ENCODE measurements at places on chromosomes 12 and 14. TPM values are rescaled to one million over a fixed set of nuclear protein-coding genes. Genes with fewer than 3 reads are reported as not detected.

- no peak for DNase-seq
Measured at GRCh38 chr12:14836336-14837210, 6.8 kb downstream of the ART4 start.

- peak; percentile 56 for DNase-seq
Measured at GRCh38 chr12:25959071-25959961, 834 bp downstream of the RASSF8 start.

DNA sequence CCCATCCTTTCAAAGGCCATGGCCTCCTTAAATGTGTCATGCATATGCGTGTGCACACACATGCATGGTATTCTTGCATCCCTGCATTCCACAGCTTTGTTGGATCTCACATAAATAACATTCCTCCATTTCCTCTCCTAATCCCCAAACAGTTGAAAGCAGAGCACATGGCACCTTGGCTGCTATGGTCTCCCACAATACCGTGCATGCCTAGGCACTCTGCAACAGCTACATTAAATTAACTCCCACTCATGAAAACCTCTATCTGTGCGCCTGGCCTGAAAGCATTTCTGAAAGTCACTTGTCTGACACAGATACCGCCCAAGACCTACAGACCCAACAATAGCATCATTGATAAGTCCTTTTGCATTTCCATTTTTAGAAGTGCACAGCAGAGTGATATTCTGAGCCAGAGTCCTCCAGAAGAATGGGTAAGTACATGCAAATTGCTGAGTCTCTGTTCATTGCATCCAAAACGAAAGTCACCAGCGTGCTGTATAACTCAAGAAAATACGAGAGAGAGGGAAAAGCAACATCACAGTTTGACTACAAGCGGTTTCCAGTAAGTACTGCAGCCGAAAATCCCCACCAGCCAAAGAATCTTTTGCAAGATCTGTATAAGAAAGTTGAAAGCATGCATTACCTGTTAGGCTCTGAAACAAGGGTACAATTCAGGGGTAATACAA, 436 bp downstream of the ASB2 start:
- no peak for DNase-seq

GRCh38 chr14:101395779-101396178, 165.5 kb upstream of the DIO3 start:
- no peak for DNase-seq

GRCh38 chr12:111099186-111099585, 178.8 kb upstream of the MYL2 start:
- no peak for DNase-seq

DNA sequence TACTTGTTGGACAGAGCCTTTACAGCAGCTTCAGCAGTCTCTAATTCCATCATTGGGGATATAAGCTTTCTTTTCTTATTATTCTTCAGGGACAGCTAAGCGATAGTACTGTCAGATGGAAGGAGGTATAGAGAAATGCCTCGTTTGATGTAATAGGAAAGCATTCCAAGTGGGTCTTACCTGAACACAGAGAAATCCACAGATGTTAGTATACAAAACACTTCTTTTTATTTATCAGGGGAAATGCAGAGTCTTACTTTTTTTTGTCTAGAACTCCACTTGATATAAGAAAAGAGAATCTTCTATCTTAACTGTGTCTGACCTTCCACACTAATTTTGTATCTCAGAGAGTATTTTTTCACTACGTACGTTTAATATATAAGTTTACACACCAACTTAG, 1.9 kb downstream of the SYT1 start:
- DNase-seq: no peak

DNA sequence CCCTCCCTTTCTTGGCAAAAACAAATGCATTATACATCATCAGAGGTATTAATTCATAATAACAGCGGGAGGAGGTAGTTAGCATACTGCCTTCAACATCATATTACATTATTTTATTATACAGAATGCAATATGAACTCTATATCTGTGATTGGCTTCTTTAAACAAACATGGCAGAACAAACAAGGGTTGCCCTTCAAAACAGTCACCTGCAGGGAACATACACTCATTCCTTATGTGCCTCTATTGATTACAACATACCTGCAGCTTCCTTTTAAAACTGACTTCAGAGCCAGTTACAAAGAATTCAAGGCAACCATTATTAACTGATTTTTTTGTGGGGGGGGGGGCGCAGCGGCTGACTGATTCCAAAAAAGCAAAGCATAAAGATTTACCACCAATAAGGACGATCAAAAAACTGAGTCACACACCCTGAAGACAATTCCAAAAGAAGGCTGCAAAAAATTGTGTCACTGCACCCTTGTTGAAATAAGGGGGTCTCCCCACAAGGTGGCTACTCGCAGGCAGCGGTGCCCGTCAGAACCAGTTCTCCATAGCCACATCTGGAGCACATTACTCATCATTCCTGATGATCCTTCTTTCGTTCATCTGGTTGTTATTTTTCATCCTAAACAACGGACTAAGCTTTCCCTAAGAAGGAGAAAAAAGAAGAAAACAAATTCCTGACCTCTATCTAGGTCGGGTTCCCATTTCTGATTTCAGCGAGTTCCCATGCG, 51.8 kb downstream of the SMUG1 start:
- no peak for DNase-seq

DNA sequence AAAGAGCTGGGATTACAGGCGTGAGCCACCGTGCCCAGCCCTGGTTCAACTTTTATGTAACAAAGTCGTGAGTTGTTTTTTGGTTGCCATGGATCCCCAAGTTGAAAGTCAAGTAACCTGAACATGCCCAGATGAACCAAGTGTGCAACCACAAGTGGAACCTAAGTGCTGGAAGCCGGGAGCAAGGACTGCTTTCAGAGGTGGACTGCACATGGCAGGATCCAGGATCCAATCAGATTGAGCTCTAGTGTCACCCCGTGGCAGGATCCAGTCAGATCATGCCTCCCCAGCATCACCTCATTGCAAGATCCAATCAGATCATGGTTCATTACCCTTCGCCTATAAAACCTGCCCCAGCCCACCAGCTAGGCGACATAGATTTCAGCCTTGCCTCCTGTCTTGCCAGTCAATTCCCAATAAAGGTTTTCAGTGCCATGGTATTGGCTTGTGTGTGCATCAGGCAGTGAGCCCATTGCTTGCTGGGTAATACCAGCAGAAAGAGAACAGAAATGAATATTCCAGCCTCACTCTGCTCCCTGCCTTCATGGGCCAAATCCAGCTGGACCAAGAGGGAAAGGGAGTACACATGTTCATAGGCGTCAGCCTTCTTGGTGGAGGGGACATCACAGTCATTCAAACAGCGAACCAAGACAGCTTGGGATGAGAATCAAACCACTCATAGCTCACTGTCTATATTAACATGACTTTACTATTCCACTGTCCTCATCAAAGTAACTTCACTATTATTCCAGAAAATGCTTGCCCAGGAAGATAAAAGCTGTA, 43.6 kb upstream of the VASH1 start:
- DNase-seq: no peak

GRCh38 chr14:38040411-38040810, 167.3 kb upstream of the SSTR1 start:
- no peak for DNase-seq

GRCh38 chr14:48925184-48925583, 661.0 kb downstream of the RPS29 start:
- no peak for DNase-seq

DNA sequence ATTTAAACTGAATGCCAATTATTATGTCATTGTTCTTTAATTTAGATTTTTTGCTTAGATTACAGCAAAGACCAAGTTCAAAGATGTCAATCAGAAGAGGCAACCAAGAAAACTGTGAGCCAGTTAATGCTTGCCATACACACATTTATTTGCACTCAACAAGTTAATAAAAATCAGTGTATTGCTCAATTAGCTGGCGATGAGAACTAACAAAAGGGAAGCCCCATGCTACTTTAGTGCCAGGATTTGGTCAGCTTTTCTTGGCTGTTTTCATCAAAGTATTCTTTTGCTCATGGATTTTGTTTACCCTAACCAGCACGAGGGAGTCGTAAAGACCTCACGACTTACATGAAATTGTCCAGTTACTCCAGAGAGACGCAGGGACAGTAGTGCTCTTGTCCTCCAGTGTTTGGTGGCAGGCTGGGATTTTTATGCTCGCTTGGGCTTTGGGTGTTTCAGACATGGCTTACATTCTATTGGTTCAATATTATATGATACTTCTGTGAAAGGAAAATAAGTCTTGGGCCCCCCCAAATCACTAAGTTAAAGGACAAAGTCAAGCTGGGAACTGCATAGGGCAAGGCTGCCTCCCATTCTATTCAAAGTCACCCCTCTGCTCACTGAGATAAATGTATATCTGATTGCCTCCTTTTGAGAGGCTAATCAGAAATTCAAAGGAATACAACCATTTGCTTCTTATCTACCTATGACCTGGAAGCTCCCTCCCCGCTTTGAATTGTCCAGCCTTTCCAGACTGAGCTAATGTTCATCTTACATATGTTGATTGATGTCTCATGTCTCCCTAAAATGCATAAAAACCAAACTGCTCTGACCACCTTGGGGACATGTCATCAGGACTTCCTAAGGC, 7.4 kb upstream of the B4GALNT1 start:
- no peak for DNase-seq

GRCh38 chr12:71477609-71478008, 38.0 kb downstream of the LGR5 start:
- no peak for DNase-seq

DNA sequence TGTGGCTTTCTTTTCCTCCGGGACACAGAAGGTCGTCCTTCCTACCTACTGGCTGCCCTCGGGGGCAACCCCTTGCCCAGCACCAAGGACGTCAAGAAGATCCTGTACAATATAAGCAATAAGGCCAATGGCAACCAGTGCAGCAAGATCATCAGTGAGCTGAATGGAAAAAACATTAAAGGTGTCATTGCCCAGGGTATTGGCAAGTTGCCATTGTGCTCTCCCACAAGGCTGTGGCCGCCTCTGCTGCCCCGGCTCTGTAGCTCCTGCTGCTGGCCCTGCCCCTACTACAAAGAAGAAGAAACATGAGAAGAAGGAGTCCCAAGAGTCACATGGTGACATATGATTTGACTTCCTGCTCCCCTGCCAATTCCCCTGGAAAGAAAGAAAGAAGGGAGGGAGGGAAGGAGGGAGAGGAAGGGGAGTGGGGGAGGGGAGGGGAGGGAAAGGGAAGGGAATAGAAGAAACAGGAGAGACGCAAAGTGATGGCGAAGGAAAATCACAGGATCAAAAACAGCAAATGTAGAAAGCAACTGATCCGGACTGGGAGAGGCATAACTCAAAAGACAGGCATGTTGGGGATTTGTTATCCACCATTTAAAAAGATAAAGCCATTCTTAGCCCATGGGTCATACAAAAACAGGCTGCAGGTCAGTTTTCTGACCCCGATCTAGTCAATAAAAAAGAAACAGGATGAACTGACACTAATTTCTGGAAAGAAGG, 61.3 kb upstream of the RESF1 start:
- no peak for DNase-seq

GRCh38 chr12:77720258-77720657, 110.4 kb upstream of the NAV3 start:
- no peak for DNase-seq

- no peak for DNase-seq
Measured at GRCh38 chr14:59481871-59482540, 2.2 kb downstream of the L3HYPDH start.

GRCh38 chr14:22845103-22845394, 8.7 kb downstream of the MMP14 start:
- no peak for DNase-seq

ADAM20 gene
- total RNA-seq: 3.4 TPM

KRT6C gene
- not detected for total RNA-seq

TAS2R50 gene
- total RNA-seq: 4.0 TPM

ATF7IP gene
- total RNA-seq: 45.4 TPM

UBC gene
- total RNA-seq: 1,552 TPM

SIX6 gene
- total RNA-seq: not detected

TIMM9 gene
- 37.4 TPM for total RNA-seq

LHX5 gene
- total RNA-seq: not detected

NKX2-1 gene
- not detected for total RNA-seq

GPRC5D gene
- total RNA-seq: not detected

ATP2B1 gene
- total RNA-seq: 76.8 TPM
